Activated T-helper 9 cell treated with anti-CD3 and anti-CD28 coated beads, Interleukin-2, amount 50 U/mL, for 16 hours (primary cell): ENCODE measurements at places on chromosomes 16 and 17.

DNA sequence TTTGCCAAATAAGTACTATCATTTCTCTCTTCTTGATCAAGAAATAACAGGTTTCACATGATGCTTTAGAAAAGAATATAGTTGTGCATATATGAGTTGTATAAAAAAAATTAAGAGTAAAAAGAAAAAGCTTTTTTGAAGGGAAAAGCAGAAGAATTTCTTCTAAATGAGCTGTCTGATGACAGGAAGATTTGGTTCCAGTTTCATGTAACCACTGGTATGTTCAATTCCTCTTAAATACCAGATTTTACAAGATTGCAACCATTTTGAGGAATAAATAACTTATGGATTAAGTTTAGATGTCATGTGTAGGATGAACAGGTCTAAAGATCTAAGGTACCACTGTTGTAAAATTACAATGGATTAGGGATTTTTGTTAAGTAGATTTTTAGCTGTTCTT is 45.0 kb downstream of the VMP1 start:
- DNase-seq = no peak

DNA sequence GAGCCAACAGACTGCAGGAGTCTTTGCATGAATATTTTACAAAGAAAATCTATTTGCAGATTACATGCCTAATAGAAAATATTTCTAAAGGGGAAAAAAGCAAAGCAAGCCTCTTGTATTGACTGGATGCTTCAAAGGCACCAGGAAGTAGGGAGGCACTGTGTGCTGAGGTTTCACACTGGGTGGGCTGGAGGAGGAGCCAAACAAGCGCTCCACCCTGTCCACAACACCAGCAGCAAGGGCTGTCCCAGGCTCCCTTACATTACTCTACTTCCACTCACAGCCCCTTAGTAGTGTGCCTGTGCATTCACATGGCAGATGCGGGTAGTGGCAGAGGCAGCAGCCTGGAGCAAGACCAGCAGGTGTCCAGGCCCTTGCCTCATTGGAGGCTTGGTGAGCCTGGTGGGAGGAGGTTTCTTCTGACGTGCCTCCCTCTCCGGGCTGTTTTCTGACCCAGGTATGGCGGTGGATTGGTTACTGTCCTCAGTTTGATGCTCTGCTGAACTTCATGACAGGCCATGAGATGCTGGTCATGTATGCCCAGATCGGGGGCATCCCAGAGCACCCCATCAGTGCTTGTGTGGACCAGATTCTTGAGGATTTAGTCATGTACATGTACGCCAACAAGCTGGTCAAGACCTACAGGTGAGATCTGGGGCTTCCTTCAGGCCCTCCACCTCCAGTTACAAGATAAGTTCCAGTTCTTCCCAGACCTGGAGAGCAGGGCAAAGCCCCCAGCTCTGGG is 7.0 kb upstream of the CCNF start:
- no peak for DNase-seq

- DNase-seq = peak; percentile 61
Measured at GRCh38 chr16:29899516-29900101, at the start of gene SEZ6L2. Gene SEZ6L2, minus strand, starts transcription at chr16:29899550. Its CDS starts 531 bp downstream, at chr16:29899019.

DNA sequence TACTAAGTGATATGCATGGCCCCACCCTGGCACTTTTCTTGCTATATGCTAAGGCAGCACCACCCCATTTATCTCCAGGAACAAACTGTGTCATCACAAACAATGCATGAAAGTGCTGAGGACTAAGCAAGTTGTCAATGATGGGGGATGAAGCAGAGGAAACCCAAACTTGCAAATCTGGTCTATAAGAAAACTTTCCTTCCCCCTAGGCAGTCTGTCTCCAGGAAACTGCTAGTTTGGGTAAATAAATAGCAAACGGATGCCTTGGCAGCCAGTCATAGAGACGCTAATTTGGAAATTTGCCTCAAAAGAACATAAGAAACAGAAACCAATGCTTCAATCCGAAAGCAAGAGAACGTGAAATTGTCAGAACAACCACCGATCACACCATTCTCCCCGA is 5.6 kb upstream of the HSBP1 start:
- no peak for DNase-seq

DNA sequence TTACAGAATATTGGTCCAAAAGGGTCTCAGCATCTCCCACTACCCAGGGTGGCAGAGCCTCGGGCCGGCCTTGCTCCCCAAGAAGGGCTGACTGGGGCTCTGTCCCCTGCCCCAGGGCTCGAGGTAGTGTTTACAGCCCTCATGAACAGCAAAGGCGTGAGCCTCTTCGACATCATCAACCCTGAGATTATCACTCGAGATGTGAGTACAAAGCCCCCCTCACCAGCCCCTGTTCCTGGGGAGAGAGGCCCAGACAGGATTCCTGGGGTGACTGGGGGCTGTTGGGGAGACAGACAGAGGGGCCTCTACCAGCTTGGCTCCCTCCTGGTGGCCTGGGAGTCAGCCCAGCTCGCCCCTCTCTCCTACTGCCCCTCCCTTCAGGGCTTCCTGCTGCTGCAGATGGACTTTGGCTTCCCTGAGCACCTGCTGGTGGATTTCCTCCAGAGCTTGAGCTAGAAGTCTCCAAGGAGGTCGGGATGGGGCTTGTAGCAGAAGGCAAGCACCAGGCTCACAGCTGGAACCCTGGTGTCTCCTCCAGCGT is 6.1 kb upstream of the NLRC5 start:
- DNase-seq = no peak

GRCh38 chr16:58264961-58265479 is 29.8 kb downstream of the PRSS54 start:
- DNase-seq = no peak

- DNase-seq = no peak
Measured at GRCh38 chr16:1320658-1321240, 11.3 kb downstream of the UBE2I start.

DNA sequence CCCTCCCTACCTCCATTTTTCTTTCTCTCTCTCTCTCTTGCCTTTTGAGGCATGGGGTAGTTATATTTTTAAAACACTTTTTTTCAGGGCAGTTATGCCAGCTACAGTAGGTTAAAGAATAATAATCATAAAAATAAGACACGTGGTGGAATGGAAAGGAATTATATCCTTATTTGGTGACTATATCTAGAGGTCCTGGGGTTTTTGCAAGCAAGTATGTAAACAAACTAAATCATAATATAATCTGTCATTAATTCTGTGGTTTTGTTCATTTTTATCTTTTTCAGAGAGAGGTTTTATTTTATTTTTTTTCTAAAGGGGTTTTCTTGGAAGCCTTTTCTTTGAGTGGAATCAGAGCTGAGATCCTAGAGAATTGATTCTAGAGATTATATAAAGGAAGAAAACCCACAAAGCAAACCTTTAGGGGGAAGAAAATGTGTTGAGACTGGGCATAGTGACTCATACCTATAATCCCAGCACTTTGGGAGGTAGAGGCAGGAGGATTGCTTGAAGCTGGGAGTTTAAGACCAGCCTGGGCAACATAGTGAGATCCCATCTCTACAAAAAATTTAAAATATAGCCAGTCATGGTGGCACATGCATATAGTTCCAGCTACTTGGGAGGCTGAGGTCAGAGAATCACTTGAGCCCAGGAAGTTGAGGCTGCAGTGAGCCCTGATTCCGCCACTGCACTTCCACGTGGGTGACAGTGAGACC is 53.2 kb downstream of the NQO1 start:
- DNase-seq = no peak

GRCh38 chr17:64653325-64653984 is 8.7 kb downstream of the SMURF2 start:
- no peak for DNase-seq

- no peak for DNase-seq
Measured at GRCh38 chr16:22216191-22216831, 10.2 kb downstream of the EEF2K start.

DNA sequence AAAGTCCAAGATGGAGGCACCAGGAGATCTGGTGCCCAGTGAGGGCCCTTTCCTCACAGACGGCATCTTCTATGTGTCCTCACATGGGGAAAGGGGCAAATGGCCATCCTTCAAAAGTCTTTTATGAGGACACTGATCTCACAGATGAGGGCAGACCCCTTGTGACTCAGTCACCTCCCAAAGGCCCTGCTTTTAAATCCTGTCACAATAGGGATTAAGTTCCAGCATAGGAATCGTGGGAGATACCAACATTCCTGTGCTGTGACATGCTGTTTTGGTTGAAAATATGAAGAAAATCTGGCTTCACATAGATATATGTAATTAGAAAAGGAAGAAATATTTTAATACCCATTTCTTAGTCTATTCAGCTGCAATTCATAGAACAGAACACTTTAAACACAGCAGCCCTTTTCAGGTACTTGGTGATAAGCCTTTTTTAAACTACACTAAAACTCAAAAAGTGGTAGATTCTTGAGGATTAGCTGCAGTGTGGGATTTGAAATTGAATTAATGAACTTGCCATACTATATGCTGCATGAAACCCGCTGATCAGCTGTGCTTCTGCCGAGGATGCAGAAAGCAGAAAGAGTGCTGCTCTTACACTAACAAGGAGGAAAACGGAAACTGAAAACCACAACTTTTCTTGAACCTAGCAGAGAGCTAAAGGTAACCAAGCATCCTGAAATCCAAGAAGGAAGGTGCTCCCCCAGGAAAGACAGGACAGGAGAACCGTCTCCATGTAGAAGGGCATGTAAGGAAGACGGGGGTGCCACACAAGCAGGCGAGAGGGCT is 32.7 kb downstream of the VPS53 start:
- no peak for DNase-seq

DNA sequence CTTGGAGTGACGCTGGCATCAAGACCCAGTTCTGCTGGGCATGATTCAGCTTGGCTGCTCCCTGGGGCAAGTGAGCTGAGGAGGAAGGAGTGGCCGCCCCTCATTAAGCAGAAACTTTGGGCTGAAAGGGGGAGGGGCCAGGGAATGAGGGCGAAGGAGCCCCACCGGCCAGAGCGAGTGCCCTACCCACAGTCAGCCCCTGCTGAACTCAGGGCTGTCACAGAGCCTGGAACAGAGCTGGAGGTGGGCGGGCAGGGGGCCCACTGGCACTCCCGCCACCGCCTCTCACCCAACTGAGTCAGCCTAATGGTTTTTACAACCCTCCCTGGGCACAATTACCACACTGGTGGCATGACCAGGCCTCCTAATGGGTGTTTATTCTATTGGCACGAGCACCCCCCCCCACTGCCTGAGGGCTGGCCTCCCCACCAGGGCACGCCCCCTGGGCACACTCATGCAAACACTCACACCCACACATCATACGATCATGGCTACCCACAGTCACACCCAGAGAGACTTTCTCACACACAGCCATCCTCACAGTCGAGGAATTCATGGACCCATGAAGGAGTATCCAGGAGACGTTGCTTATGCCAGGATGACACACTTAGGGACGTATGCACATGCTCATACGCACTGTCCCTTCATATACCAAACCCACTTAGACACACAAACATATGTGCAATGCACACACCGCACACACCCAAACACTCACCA is 19.2 kb downstream of the UNC119 start:
- no peak for DNase-seq

DNA sequence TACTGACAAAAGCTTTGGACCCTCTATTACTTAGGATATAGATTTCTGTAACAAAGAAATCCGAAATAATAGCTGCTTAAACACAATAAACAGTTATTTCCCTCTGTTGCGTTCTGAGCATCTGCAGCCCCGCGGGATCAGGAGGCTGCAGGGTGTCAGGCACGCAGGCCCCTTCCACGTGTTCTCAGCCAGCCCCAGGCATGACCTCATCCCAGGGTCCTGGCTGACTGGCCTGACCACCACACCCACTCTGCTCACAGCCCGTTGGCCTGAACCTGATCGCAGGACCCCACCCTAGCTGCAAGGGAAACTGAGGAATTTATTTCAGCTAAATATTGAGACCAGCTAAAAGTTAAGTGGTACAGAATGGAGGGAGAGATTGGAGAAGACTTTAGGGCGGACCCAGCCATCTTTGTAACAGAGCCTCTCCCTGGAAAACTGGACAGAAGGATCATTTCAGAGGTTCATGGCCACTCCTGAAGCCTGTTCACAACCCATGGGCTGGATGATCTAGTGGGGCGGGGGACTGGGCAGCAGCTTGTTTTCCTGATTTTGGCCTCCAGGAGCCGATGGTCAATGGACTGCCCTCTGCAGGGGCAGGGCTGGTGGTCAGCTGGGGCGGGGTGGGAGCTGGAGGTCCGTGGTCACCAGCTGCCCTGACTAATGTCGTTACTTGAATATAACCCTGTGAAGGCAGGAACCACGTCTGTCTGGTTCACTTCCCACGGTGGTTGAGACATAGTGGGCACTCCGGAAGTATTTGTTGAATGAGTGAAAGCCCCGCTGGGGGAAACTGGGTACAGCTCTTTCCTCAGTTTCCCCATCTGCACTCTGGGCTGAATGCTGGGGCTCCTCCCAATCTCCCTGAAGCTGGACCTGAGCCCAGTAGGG is 10.9 kb downstream of the CETP start:
- DNase-seq = no peak

GRCh38 chr16:68909099-68909733 is 65.9 kb downstream of the TANGO6 start:
- DNase-seq = no peak

DNA sequence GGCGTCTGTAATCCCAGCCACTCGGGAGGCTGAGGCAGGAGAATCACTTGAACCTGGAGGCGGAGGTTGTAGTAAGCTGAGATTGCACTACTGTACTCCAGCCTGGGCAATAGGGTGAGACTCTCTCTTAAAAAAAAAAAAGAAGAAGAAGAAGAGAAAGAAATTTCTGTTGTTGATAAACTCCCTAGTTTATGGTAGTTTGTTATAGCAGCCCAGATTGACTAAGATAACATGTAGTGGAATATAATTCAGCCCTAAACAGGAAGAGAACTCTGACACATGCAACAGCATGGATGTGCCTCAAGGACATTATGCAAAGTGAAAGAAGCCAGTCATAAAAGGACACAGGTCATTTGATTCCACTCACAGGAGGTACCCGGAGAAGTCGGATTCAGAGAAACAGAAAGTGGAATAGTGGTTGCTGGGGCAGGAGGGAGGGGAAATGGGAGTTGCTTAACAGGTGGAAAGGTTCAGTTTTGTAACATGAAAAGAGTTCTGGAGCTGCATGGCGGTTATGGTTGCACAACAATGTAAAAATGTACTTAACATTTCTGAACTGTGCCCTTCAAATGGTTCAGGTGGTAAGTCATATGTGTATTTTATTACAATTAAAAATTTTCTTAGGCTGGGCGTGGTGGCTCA is 26.0 kb upstream of the PRM1 start:
- DNase-seq = no peak

DNA sequence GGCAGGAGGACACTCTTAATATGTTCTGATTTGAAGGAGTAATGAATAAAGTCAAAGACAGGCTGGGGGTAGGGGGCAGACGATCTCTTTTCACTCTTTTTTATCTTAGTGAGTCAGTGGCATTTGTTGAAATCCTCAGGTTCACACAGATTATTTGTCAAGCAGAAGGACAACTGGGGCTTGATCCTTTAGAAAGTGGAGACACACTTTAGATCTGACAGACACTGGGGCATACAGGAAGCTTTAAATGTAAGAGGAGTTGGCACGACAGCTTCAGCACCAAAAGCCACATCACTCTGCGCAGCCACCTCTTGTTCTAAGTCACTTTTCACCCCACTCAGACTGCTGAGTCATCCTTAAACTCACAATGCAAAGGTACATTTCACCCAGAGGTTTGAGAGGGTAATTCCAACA is 121.5 kb downstream of the STXBP4 start:
- DNase-seq = peak; percentile 45
